H9 (cell line): ENCODE measurements at places on chromosomes 2 and 18. TPM values are rescaled to one million over a fixed set of nuclear protein-coding genes. Genes with fewer than 3 reads are reported as not detected.

The TFCP2L1 gene
- total RNA-seq, result 1.8 and 1.9 TPM in 2 replicates

The BOLL gene
- total RNA-seq, result not detected in 2 replicates

The DUSP28 gene
- total RNA-seq, result 1.6 and 2.9 TPM in 2 replicates

The ANKRD30B gene
- not detected in 2 replicates for total RNA-seq

The HTR2B gene
- not detected in 2 replicates for total RNA-seq

GRCh38 chr2:144015655-144016245, 504.2 kb downstream of the ZEB2 start:
- no peak overlapping the region for H3K27ac ChIP-seq
- no peak for DNase-seq
- H3K4me1 ChIP-seq, result 0 out of 2 replicates have a peak, but pooled peaks cover 3% of the 10 kb centered on the region
- H3K36me3 ChIP-seq, result no peaks in the 10 kb centered on the region
- H3K4me3 ChIP-seq, result no peak overlapping the region

DNA sequence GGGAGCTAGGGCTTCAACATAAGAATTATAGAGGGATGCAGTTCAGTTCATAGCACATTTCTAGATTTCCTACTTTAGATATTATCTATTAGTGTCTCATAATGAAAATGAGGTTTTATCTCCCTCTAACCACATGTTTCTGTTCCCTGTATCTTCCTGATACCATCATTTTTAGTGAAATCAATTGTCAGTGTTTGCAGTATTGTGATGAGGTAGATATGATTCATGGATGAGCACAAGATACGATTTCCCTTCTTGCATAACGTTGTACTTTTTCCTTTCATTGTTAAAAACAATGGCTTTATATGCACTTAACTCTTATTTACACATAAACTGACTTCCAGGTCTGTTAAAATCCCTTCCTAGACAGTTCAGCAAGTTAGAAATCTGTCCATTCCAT, 211.4 kb downstream of the ZBTB7C start:
- H3K36me3 ChIP-seq, result no peaks in the 10 kb centered on the region
- H3K27me3 ChIP-seq, result no peaks in the 10 kb centered on the region
- DNase-seq, result no peak
- no peak overlapping the region for H3K4me3 ChIP-seq
- no peaks in the 10 kb centered on the region for H3K4me1 ChIP-seq

GRCh38 chr2:198945496-198945895, 512.2 kb downstream of the SATB2 start:
- no peaks in the 10 kb centered on the region for H3K27me3 ChIP-seq
- H3K36me3 ChIP-seq, result no peaks in the 10 kb centered on the region
- H3K27ac ChIP-seq, result no peak overlapping the region
- no peak for DNase-seq
- no peak overlapping the region for H3K4me3 ChIP-seq

- no peaks in the 10 kb centered on the region for H3K27me3 ChIP-seq
- no peak for DNase-seq
- H3K27ac ChIP-seq, result no peak overlapping the region
- H3K4me3 ChIP-seq, result no peak overlapping the region
Observed at GRCh38 chr18:51430538-51430937, 233.1 kb upstream of the MEX3C start.

DNA sequence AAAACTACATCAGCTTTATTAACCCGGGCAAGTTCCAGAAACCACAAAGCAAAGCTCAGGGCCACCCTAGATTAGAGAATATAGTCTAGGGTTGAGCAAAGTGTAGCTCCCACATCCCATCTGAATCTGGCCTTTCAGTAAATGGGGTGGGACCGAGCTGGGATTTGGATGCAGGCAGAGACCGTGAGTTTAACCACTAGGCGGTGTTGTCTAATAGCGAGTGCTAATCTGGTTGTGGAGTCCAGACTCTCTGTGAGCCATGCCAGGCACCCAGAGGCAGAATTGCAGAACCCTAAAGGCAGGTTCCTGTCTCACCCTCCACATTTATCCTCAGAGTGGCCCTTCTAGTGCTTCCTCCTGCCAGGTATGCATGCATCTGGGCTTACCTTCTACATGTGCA, 435.9 kb downstream of the TSN start:
- H3K4me3 ChIP-seq, result no peak overlapping the region
- DNase-seq, result peak; percentile 75
- H3K4me1 ChIP-seq, result 0 out of 2 replicates have a peak, but pooled peaks cover 2% of the 10 kb centered on the region
- H3K27ac ChIP-seq, result no peak overlapping the region

GRCh38 chr2:140186313-140186712, 1406.1 kb upstream of the NXPH2 start:
- DNase-seq, result no peak
- H3K27me3 ChIP-seq, result no peaks in the 10 kb centered on the region
- no peak overlapping the region for H3K4me3 ChIP-seq
- H3K4me1 ChIP-seq, result no peaks in the 10 kb centered on the region; the same call in 1 of the 2 replicates

- H3K36me3 ChIP-seq, result no peaks in the 10 kb centered on the region; the same call in 2 of the 3 replicates
- H3K4me1 ChIP-seq, result no peaks in the 10 kb centered on the region
- no peak for DNase-seq
- H3K27me3 ChIP-seq, result no peaks in the 10 kb centered on the region
Observed at GRCh38 chr18:73940721-73941120, 206.9 kb downstream of the FBXO15 start.

DNA sequence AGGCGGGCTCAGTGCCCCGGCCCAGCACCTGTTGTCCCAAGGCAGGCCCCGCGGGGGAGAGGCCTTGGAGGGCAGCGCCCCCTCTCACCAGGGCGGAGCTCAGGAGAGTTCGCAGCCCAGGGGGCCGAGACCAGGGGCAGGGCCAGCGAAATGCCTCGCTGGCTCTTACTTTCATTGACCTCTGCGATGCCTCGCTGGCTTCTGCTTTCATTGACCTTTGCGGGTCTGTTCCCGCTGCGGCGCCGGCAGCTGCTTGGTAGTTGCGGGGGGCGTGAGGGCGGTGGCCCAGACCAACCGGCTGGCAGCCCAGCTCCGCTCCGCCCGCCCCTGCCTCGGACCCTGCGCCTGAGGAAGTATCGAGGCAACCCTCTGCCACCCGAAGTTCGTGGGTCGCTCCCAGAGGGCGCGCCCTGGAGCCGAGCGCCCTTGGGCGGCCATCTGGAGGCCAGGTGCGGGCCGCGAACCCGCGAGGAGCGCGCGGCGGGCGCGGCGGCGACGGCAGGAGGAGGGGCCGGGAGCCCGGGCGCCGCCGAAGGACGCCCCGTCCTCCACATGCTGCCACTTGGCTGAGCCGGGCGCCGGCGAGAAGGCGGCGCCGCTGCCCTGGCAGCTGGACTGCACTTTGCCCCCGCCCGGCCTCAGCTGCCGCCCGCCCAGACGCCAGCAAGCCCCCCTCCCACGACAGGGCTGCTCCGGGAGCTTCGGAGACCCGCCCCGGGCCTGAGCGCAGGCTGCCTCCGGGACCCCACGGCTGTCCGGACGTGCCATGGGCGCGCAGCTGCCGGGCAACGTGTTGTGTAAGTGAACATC, 118.0 kb upstream of the MSTN start:
- no peaks in the 10 kb centered on the region for H3K36me3 ChIP-seq
- no peak overlapping the region for H3K27ac ChIP-seq

DNA sequence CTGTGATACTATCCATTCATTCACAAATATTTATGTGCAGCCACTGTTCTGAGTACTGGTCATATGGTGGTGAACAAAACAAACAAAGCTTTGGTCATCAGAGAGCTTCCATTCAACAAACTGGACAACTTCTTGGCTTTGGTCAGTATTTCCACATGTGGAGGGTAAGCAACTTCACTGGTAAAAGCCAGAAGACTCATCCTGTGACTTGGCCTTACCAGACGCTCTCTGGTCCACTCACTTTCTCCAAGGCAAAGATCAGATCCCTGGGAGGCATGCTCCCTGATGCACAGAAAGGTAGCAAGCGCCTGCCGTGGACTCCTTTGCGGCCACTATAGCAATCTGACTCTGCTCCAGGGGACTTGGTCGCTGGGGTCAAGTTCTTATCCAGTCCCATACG, 179.5 kb downstream of the EN1 start:
- H3K36me3 ChIP-seq, result no peaks in the 10 kb centered on the region
- no peak for DNase-seq
- no peak overlapping the region for H3K4me3 ChIP-seq
- H3K4me1 ChIP-seq, result no peaks in the 10 kb centered on the region

- H3K4me3 ChIP-seq, result no peak overlapping the region
- no peak overlapping the region for H3K27ac ChIP-seq
- H3K4me1 ChIP-seq, result no peaks in the 10 kb centered on the region; the same call in 1 of the 2 replicates
- no peaks in the 10 kb centered on the region for H3K27me3 ChIP-seq
- DNase-seq, result no peak
- no peaks in the 10 kb centered on the region for H3K36me3 ChIP-seq
Observed at GRCh38 chr2:224268441-224268840, 133.5 kb downstream of the FAM124B start.

DNA sequence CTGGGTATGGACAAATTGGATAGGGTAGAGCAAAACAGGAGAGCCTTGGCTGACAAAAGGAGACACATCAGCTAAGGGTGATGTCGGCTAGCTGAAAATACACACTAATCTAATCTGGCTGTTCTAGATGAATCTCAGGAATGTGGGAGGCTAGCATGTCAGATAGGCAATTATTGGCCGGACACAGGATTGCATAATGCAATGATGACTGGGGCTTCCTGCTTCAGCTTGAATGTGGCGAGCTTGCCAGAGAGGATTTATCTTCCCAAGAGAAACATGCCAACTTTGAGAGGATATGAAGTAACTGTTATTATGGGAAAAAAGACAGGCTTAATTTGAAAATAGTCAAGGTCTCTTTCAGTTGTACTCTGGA, 102.4 kb downstream of the TRIB2 start:
- H3K27me3 ChIP-seq, result no peaks in the 10 kb centered on the region
- H3K4me1 ChIP-seq, result no peaks in the 10 kb centered on the region; the same call in 1 of the 2 replicates
- H3K27ac ChIP-seq, result no peak overlapping the region
- H3K36me3 ChIP-seq, result no peaks in the 10 kb centered on the region
- no peak for DNase-seq

GRCh38 chr2:29165362-29166241, 50.4 kb downstream of the CLIP4 start:
- no peak for DNase-seq
- H3K4me3 ChIP-seq, result no peak overlapping the region
- no peaks in the 10 kb centered on the region for H3K4me1 ChIP-seq
- H3K27me3 ChIP-seq, result no peaks in the 10 kb centered on the region

DNA sequence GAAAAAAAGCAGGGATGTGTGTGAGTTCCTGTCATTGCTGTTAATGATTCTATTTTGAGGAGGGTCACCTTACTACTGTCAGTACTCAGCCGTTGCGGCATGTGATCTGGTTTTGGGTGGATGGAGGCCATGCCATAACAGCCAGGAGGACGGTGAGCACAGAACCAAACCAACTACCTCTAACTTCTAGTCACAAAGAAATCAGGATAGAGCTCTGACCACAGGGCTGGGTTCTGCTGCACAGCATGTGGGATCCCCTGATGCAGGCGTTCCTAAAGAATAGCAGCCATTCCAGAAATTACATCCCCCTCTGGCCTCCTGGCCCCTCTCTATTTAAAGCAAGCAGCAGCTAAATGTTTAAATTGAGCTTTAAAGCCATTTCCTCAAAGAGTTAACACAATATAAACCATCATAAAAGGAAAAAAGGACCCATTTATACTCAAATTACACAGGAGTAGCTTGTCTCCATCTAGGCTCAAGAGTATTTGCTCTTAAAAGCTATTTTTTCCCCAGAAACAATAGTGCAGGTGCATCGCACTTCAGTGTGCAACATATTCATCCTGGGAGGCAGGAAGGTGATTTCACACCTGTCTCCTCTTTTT, 786.4 kb downstream of the RNF144A start:
- H3K4me3 ChIP-seq, result no peak overlapping the region
- peaks cover 4% of the 10 kb centered on the region for H3K36me3 ChIP-seq
- peak overlapping the region; percentile 51 for H3K27ac ChIP-seq
- H3K27me3 ChIP-seq, result no peaks in the 10 kb centered on the region
- peaks cover 6% of the 10 kb centered on the region for H3K4me1 ChIP-seq
- peak; percentile 80 for DNase-seq

GRCh38 chr2:26184555-26185303, 11.8 kb downstream of the GAREM2 start:
- peaks cover 36% of the 10 kb centered on the region for H3K36me3 ChIP-seq
- no peaks in the 10 kb centered on the region for H3K4me1 ChIP-seq
- H3K27ac ChIP-seq, result no peak overlapping the region
